ENCODE measurements at places on chromosomes 3 and 15. TPM values are rescaled to one million over a fixed set of nuclear protein-coding genes. Genes with fewer than 3 reads are reported as not detected.

FAM174B gene
- 24.4 TPM for total RNA-seq

CD200R1 gene
- 0.17 TPM for total RNA-seq

RTP3 gene
- total RNA-seq, result 0.37 TPM

- DNase-seq, result no peak
These were observed 50.6 kb upstream of the SLC7A14 start for GRCh38 chr3:170636400-170636973.

- no peak for DNase-seq
These were observed 77.2 kb upstream of the CFAP20DC start for GRCh38 chr3:59127071-59127470.

DNA sequence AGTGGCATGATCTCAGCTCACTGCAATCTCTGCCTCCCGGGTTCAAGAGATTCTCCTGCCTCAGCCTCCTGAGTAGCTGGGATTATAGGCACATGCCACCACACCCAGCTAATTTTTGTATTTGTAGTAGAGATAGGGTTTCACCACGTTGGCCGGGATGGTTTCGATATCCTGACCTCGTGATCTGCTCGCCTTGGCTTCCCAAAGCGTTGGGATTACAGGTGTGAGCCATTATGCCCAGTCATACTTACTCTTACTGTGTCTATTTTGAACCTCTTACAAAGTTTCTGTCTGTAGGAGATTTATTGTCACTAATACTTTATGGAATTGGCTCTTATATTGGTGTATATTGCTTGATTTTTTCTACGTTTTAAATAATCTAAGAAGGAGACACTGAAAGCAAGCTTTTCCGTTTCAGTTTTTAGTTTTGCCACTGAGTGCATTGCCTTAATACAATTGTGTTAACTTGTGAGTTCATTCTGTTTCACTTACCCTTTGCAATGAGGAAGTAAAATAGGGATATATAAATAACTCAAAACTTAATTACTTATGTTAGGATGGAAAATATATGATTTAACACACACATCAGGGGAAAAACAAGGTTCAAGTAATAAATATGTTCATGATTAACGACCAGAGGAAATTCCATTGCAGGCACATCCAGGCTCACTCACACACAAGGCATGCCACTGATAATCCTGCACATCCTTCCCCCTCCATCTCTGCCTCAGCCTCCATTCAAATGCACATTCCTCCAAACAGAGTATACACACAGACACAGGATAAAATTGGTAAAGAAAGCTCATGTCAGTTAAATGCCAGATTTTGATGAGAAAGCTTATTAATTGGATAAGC lies 279.3 kb upstream of the RASGRP1 start:
- no peak for DNase-seq

DNA sequence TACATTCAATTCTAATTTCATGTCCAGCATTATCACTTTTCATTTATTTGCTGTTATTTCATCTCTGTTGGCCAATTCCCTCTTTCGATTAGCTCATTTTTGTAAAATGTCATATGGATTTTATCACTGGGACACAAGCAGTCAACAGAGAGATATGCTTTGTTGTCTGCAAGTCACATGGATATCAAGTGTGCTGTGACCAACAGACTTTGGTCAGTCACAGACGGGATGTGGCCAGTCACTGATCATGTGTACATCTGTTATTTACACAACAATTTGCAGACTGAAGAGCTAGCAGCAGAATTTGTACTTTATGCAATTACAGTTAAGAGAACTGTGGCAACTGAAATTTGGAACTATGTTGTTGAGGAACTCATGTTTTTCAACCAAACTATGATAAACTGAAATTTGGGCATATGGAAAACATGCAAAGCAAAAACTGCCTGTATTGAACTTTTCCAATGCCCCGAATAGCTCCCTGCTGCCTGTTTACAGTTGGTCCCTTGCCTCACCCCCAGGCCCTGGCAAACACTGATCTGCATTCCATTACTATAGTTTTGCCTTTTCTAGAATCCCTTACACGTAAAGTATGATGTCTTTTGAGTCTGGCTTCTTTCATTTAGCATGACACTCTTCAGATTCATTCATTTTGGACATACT lies 104.4 kb downstream of the RPL22L1 start:
- DNase-seq, result no peak

DNA sequence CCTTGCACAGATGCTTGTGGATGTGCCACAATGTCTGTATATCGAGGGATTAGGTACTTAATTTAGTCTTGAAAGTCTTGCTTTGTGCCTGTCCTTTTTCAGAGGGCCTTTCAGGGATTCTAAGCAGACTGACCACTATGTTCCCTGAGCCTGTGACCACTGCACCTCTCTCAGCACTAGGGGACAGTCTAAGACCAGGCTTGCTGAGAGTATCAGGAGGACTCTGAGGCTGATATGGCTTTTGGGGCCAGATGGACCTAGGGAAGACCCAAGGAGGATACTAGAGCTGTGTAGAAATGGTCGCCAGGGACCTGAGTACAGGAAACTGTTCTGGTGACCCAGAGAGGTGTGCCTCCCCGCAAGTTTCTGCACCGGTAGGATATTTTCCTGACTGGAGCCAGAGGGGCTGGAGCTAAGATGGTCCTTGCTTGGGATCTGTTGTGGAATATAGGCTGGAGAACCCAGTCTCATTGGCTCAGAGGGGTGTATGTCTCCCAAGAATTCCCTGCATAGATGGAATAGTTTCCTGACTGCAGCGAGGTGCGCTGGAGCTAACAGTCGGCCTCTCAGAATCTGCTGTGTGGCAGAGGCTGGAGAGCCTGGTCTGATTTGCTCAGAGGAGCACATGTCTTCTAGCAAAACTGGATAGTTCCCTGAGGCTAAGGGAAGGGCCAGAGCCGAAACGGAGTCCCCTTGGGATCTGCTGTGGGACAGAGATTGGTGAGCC lies 213.2 kb upstream of the DCBLD2 start:
- DNase-seq, result peak; percentile 3

DNA sequence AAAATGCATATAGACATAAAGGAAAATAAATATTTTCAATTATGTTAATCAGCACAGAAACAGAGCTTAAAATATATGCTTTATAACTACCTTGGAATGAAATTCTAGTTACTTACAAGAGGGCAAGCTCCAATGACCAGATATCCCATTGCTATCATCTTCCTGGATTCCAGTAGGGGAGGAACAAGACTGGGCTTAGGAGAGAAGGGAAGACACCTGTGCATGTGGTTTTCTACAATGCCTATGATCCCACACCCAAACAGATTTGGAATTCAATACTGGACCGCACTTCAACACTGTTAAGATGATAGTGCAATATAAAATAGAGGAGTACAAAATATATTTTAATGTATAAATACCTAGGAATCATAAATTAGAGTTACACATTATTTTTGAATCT lies 79.6 kb downstream of the ARPP21 start:
- no peak for DNase-seq

- DNase-seq, result no peak
These were observed 8.1 kb upstream of the MAPK6 start for GRCh38 chr15:52010633-52011595.
